ENCODE measurements at places on chromosomes 13 and 19.
A peak's percentile ranks its signal among the peaks of the same experiment; 100 is the strongest.

GRCh38 chr13:46962281-46962941, 65.6 kb upstream of the HTR2A start:
- no peak for DNase-seq

GRCh38 chr13:49927755-49928154, 8.4 kb downstream of the SPRYD7 start:
- DNase-seq = no peak

- no peak for DNase-seq
Measured at GRCh38 chr19:56015756-56016155, 29.2 kb downstream of the NLRP5 start.

GRCh38 chr13:84737661-84738060, 855.4 kb upstream of the SLITRK1 start:
- DNase-seq = no peak

DNA sequence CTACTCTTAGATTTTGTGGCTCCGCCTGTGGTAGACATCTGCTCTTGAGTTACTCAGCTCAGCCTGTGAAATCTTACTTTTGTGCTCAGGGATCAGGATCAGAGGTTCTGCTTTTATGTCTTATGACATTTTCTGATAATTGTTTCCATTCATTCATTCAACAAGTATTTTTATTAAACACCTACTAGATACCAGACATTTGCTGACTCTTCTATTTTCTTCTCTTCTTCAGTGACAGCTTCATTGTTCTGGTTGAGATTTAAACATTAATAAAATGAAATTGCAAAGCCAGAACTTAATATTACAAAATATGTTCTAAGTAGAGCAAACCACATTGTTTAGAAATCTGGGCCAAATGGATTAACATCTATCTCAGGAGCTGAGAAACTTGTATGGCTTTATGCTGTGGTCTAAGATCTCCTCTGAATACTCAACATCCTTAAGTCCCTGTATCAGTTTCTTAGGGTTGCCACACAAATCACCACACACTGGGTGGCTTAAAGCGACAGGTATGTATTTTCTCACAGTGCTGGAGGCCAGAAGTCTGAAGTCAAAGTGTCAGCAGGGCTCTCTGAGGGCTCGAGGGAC, 15.8 kb upstream of the MICU2 start:
- DNase-seq = no peak

GRCh38 chr13:111937777-111938311, 129.1 kb upstream of the SOX1 start:
- peak; percentile 98 for DNase-seq

DNA sequence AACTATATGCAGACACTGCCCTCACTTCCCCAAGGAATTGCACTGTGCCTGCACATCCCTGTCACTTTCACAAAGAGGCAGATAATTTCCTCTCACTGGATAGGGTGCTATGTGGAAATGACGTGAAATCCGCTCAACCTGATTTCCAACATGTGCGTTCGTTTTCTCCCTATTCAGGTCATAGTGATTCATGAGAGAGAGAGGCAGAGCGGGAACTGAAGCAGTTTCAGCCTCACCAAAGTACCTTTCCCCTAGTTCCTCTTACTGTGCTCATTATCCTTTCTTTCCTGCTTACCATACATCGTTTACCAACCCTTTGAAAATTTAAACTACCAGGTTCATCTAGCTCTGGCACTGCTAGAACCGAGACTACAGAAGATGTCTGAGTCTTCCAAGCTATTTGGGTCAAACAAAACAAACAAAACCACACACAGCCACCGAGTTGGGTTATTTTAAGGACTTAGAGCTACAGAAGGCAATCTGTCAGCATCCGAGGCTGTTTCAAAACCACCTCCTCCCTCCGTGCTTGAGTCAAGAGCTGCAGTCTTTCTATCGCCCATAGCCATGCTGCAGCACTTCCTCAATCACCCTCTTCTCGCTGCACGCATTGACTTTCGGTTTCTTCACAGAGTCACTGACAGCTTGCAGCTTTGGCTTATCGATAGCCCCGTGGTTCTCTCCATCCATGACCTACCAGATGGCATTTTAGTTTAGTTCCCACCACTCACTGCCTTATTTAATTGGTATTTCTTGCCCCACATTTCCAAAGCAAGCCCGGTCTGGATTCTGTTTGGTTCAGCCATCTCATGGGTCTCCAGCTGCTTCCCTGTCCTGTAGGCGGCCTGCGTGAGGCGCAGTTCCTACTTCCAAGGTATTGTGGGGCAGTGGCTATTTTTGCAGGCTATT, 1395.8 kb downstream of the EFNB2 start:
- DNase-seq = peak; percentile 25

GRCh38 chr19:10918359-10918758, 10.1 kb downstream of the YIPF2 start:
- no peak for DNase-seq

- DNase-seq = no peak
Measured at GRCh38 chr19:56671613-56671994, at the start of gene ZNF835. TSS of gene ZNF835 (minus strand) at chr19:56671757. CDS start at chr19:56665198, 6,559 bp downstream.

DNA sequence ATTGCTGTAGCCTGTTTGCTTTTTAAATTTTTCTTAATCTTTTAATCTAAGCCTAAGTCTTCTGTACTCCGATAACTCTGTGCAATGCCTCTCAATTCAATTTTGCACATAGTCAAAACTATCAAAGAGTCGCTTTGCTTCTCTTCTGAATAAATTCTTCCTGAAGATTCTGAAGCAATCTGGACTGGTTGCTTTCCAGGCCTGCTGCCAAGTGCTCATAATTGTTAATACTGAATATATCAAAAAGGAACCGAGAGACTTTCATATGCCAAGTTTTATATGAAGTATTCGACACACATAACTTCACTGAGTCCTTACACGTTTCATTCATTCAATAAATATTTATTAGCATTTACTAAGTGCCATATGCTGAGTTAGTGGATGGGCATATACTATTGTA, 91.3 kb downstream of the EDNRB start:
- DNase-seq = no peak

DNA sequence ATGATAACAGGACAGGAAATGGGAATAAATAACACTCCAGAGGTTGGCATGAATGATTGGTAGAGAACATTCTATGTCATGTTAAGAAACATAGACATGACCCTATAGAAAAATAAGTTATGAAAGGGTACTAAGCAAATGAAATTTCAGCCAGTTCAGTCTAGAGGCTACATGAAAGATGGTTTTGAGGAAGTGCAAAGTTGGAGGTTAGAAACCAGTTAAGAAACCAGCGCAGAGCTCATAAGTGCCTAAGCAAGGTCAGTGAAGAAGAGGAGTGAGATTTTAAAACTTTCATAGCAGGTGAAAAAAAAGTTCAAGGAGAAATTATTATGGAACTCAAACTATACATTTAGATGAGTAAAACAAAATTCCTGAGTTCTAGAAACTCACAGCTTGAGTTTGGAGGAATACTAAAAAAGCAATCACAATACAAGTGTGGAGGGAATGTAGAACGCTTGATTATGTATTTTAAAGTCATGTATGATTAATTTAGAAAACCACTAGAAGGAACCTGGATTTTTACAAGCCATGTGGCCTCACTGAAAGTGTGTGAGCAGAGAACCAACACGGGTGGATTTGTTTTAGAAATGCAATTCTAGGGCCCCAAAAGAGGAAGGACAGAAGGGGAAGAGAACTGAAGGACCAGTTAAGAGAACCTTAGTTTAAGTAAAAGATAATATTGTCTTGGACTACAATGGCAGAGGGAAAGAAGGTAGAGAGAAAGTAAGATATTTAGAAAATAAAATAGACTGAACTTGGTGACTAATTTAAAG, 162.4 kb downstream of the PCDH20 start:
- no peak for DNase-seq

DNA sequence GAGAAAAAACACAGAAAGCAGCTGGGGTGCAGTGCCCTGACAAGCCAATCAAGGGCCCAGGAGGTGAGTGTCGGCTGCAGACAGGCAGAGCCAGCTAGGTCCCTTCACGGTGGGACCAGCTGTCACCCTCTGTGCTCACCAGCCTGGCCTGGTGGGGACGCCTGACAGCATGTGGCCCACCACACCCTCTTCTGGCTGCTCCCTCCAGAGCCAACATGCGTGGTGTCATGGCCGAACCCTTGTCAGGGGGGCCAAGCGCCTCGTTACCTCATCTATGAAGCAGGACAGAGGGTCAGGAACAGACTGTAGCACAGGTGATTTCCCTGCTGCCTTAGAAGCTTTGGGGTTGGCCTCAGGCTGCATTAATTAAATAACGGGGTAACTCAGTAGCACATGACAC, 40.0 kb upstream of the ISYNA1 start:
- no peak for DNase-seq

DNA sequence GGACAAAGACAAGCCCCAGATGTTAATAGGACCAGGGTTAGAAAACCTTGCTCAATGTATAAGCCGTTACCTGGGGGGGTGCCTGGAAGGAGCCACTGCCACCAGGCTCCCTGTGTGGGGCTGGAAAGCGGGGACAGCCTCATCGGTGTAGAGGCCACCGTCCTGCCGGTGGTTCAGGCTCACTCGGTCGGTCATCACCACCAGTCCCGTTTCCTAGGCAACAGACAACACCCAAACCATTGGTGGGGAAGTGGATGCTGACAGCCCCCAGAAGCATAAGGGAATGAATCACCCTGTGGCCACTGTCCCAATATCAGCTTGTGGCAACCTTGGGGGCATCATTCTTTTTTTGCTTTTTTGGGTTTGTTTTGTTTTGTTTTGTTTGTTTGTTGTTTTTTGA, 55.8 kb downstream of the CPAMD8 start:
- no peak for DNase-seq

DNA sequence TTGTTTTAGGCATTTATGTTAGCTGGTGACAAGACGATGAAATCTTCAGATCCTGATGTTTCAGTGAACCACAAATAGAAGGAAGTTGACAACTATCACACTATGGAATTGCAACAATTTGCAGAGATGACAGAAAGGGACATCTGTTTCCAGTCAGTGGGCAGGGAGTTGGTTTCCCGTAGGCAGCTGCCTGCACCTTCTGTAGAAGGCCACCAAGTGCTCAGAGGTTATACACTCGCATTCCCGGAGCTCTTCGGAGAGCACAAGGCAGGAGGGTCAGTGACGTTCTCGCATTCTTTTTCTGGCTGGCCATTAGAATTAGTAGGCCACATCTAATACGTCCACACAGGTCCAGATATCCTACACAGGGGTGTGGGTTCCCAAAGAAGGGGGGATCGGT, 129.4 kb downstream of the SHISA2 start:
- no peak for DNase-seq

DNA sequence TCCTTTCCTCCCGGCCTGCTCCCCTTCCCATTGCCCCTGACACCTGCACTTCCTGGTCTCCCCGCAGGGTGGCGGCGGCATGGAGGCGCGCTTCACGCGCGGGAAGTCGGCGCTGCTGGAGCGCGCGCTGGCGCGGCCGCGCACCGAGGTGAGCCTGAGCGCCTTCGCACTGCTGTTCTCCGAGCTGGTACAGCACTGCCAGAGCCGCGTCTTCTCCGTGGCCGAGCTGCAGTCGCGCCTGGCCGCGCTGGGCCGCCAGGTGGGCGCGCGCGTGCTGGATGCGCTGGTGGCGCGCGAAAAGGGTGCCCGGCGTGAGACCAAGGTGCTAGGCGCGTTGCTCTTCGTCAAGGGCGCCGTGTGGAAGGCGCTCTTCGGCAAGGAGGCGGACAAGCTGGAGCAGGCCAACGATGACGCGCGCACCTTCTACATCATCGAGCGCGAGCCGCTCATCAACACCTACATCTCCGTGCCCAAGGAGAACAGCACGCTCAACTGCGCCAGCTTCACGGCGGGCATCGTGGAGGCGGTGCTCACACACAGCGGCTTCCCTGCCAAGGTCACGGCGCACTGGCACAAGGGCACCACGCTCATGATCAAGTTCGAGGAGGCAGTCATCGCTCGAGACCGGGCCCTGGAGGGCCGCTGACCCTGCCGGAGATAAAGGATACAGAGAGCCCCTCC, 1.7 kb downstream of the TRAPPC5 start:
- DNase-seq = no peak

DNA sequence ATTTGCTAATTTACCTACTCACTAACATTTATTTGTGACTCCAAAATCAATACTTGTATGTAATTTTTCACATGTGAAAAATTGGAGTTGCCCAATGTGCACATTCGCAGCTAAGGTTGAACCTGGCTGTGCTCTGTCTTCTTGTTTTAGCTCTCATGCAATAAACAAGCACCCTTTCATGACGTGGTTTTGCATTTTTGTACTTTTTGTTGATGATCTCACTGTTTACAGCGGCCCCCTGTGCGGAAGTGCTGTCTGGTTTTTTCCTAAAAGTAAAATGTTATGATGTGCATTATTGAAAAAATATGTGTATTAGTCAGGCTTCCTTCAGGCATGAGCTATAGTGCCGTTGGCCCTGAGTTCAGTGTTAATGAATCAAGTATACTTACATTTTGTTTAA, 18.1 kb downstream of the DGKH start:
- DNase-seq = no peak

All from NCI-H1105 (cell line).